ENCODE measurements at places on chromosomes 11 and 22.
A peak's percentile ranks its signal among the peaks of the same experiment; 100 is the strongest.

DNA sequence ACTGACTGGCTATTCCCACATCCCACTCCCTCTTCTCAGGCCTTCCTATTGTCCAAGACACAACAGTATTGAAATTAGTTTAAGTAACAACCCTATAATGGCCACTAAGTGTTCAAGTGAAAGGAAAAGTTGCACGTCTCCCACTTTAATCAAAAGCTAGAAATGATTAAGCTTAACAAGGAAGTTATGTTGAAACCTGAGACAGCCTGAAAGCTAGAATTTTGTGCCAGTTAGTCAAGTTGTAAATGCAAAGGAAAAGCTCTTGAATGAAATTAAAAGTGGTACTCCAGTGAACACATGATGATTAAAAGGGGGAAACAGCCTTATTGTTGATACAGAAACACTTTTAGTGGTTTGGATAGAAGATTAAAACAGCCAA lies 332.7 kb downstream of the CASP12 start:
- no peak for DNase-seq

GRCh38 chr22:32752816-32753520 lies 48.5 kb upstream of the TIMP3 start:
- no peak for DNase-seq

DNA sequence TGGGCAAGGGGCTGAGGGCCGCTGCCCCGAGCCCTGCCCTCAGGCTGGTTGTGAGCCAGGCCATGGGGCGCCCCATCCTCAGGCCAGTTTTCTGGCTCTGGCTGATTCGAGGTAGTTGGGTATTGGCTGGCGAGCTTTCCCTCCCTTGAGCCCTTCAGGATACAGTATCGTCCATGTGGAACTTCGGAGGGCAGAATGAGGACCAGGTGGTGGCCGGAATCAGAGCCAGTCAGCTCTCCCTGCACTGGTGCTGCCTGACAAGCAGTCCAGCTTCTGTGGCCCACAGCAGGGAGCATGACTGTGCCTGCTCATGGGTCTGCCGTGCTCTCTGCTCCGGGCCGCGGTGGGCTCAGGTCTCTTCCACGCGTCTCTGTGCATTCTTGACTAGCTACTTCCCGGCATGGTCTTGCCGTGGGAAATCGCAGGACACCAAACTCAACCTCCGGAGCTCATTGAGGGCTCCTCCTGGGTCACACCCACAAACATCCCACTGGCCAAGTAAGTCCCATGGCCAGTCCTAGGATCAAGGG lies 1289.3 kb downstream of the BRD1 start:
- no peak for DNase-seq

GRCh38 chr22:36419912-36420882 lies 32.4 kb upstream of the MYH9 start:
- DNase-seq = no peak

GRCh38 chr22:24467340-24467739 lies 27.8 kb upstream of the UPB1 start:
- no peak for DNase-seq

DNA sequence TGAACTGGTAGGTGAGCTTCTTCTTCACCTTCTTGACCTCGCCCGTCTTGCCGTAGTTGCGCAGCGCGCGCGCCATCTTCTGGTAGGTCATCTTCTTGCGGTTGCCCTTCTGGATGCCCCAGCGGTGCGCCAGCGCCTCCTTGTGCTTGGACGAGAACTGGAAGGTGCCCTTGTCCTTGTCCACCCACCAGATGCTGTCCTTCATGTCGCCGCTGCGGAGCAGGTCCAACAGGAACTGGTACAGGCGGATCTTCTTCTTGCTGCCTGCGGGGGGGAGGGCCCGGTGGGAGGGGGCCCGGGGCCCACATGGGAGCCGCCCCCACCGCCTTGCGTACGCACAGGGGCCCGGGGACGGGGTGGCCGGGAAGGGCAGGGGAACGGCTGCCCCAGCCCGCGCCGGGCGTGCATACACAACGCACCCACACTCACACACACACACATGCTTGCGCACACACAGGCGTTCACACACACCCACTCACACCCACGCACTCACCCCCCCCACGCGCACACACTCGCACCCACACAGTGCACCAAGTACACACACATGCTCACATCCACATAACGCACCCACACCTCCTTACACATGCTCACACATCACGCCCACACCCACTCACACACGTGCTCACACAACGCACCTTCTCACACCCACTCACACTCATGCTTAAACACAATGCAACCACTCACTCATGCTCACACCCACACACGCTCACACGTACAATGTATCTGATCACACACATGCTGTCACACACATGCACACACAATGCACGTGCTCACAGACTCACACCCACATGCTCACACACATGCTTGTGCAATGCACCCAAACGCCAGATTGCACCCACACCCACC lies 3.0 kb upstream of the MYBPC3 start:
- DNase-seq = peak; percentile 63

GRCh38 chr11:562046-562645 lies 1.4 kb downstream of the RASSF7 start:
- no peak for DNase-seq

DNA sequence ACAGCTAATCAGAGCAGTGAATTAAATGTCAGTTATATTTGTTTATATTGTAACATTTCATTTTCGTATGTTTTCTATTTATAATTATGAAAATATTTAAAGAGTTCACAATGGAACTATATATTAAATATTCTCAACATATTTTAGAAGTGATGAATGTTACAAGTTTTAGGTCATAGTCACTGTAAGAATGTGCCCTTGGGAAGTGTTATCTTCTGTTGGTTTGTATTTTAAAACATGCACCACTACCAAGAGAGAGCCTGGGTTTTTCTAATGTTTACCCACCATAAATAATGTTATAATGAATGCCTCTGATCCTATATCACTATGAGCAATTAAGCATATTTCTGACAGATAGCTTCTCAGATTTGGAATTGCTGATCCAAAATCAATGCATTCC lies 171.0 kb downstream of the BCR start:
- DNase-seq = no peak
